ENCODE measurements at places on chromosomes 4 and X.
A peak's percentile ranks its signal among the peaks of the same experiment; 100 is the strongest.

- no peak for DNase-seq
Observed at GRCh38 chr4:151304755-151305154, 20.6 kb downstream of the SH3D19 start.

DNA sequence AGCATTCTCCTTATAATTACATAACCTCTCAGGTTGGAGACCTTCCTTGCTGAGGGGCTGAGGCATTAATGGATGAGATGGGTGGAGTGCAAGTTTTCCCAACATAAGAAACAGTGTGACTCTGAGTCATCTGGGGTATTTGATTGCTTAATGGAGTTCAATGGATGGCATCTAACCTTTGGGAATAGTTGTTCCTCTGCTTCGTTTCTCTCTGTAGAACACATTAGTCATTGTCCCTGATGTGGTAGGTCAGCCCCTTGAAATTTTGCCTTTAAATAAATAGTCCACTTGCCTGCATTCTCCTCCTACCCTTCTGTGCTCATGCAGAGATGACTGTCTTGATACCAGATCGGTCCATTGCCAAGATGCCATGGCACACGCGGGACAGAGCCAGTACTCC, 38.6 kb downstream of the SLITRK2 start:
- no peak for DNase-seq

DNA sequence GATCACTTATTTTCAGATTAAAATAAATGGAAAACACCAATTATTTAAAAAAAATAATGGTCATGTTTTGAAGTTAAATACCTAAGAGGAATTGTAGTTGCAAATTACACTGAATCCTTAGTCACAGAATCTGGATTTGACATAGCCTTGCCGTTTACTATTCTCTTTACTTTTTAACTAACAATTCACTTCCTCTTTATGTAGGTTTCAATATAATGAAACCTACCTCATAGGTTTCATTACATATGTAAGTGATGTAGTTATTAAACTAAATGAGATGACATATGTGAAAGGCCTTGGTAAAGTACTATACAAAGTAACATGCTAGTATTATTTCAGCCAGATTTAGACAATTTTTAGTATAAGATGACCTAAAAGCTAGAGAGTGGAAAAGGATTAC, 6.5 kb downstream of the SPP1 start:
- DNase-seq, result no peak

DNA sequence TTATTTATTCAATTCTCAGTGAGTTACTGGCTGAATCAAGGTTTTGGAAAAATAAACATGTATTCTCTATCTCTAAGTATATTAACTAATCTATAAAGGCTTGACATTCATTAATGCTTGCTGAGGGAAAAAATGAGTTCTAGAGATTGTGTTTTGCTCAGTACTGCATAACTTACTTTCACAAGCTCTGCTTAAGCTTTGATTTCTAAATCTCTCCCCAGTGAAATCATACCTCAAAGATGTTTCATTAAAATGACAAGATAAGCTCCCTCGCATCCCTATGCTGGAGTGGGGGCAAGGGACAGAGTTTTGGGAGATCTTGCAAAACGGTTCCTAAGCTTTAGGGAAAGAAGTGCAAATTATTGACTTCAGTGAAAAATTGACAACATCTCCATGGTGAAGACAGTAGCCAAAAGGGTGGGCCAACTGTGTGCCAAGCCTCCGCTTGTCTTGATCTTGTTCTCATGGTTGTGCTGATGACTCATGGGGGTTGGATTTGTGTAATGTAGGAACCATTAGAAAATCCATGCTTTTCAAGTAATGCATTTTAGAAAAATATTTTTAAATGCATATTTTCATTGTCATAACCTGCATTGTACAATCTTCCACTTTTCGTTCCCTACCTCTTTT, 521.4 kb downstream of the RPA4 start:
- DNase-seq, result no peak

DNA sequence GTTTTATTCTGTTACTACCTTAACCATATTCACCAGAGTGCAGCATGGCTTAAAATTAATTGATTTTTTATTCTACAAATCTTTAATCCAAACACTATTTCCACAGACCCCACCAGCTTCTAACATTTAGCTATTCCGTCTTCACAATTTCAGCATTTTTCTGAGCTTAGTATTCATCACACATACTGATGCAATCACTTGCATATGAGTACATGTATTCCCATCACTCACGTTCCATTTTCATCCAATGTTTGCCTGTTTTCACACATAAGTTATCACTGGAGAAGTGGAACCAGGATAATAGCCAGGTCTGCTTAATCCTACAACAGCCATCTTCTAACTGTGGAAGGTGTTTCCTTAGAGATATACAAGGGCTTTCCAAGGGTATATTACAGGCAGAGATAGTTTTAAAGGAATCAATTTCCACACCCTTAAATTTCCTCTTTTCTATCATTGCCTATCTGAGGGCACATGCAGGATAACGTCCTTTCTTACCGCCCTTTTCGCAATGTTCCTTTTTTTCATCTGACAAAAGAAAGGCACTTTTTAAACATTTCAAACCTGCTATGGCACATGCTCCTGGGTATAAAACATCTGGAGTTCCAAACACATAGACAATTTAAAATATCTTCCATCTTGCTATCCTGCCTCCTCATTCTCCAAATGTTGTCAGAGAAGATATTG, 115.8 kb downstream of the CORIN start:
- DNase-seq, result no peak

DNA sequence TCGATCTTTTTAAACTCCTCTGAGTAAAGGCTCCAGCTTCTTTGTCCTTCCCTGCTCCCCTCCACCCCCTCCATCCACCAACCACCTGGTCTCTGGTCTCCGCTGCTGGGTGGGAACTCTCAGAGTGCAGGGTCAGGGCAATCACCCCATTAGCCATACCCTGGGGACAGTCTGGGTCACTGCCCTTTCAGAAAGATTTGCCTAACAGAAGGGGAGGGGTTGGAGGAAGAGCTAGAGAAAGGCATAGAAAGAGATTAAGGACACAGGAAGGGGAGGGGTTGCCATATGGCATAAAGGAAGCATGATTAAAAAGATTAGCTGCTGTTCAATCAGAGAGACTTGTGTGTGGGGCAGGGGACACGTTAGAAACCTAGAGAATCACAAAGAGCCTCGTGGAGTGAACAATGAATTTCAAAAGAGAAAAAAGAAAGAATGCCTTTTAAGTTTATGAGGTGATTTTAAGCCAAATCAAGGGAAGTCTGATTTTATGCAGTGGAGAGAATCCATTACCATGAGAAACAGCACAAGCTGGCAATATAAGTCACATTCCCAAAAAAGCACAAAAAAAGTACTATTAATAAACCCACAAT, 115.5 kb upstream of the ACSL4 start:
- no peak for DNase-seq

- no peak for DNase-seq
Observed at GRCh38 chrX:14013054-14013453, 16.6 kb downstream of the GEMIN8 start.

GRCh38 chr4:25890571-25891485, 23.2 kb upstream of the SMIM20 start:
- no peak for DNase-seq

GRCh38 chrX:8868906-8869305, 67.7 kb upstream of the FAM9A start:
- peak; percentile 13 for DNase-seq

GRCh38 chrX:44742480-44743155, 101.2 kb upstream of the DUSP21 start:
- no peak for DNase-seq

GRCh38 chr4:115609631-115610030, 496.2 kb upstream of the NDST4 start:
- no peak for DNase-seq

- peak; percentile 15 for DNase-seq
Observed at GRCh38 chr4:140790765-140791164, 34.6 kb upstream of the TBC1D9 start.

DNA sequence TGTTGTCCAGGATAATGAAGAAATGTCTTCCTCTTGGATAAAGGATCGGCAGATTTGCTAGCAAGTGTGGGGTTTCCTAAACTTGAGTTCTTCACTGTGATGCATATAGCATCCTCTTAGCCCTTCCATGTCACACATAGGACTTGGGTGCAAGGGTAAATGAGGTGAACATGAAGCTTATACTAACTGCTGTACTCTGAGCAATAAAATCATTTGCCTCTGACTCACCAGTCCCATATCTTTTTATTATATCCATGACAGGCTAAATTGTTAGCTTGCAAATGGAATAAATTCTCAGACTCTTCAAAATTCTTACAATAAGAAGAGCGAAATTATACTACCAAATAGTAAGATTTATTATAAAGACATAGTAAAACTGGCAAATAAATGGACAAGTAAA, 14.7 kb upstream of the TBC1D1 start:
- DNase-seq, result no peak

DNA sequence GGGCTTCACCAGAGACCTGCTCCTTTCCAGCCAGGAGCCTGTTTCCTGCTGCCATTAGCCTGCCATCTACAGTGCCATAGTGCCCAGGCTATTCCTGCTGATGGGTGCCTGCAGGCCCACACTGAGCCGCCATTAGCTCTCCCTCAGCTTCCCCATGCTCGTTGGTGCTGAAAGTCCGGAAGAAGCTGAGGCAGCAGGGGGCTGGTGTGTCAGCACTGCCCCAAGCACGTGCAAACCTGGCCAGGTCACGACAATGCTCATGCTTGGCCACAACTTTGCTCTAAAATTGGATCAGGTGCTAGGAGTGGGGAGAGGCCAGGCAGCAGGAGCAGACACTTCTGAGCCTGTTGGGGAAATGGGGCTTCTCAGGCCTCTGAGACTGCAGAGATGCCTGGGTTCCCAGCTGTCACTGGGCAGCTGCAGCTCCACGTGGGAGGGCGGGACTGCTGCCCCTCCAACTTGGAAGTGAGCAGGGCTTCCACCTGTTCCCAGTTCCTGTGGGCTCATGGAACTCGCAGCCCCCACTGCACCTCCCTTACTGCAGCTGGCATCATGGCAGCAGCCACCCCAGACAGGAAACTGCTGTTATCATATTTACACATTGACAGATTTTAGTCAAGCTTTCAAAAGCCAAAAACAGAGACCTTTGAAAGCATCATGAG, 913.9 kb downstream of the FSTL5 start:
- no peak for DNase-seq

DNA sequence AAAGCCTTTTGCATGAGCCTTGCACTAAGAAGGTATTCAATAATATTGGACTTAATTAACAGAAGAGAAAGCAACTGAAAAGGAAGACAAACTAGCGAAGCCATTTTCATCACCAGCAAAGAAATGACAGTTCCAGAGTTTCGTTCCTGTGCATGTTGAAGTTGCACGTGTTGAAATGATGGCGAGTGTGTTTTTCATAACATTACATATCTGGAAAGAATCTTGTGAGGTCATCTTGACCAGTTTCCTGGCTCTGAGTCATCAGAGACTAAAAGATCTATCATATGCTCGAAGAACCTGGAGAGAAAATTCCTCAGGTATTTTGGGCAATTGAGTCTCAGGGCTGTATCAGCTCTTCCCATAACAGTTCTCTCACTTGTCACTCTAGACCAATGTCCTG, 106.2 kb upstream of the MAML3 start:
- no peak for DNase-seq

DNA sequence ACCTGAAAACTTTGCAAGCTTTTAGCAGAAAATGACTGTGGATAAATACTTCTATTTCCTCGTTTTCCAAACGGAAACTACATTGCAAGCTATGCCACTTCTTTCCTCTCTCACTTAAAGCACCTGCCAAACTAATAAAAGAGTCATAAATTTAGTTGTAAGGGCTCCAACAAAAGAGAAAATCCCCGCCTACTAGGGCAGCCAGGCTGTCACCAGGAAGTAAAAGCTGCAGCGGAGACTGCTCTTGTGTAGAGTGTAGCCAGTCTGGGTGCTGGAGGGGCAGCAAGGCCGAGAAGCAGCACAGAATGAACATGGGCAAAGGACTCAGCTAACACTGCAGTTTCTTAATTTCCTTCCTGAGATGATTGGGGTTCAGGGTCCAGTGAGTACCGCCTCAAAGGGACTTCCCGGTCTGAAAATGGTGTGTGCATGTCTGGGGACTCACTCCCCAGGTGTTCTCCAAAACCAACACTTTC, 89.3 kb upstream of the MAML3 start:
- no peak for DNase-seq

DNA sequence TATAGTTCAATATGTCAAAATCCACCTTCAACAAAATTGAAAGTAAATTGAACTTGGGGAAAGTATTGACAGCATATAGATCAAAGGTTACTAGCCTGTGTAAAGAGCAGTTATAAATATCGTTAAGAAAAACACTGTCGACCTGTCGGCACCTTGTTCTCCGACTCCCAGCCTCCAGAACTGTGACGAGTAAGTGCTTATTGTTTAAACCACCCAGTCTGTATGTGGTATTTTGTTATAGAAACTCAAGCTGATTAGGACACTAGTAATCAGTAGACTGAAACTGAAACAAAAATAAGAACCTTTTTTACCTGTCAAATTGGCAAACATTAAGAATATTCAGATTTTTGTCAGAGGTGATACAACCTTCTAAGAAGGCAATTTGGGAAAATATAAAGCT, 17.0 kb downstream of the HTT start:
- DNase-seq, result no peak

DNA sequence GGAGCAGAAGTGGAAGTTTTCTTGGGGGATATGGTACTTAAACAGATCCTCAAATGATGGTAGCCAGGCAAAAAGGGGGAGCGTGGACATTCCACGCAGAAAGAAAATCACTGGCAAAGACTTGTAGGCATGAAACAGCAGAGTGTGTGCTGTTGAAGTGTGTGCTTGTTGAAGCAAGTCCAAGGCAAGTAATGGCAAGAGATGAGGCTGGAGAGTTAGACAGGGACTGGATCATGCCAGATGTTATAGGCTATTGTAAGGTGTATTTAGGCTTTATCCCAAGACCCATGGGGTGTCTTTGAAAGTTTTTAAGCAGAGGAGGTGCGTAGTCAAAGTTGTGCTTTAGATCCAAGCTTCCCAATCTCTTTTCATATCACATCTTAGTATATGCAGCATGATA, 124.5 kb downstream of the MBNL3 start:
- DNase-seq, result no peak

DNA sequence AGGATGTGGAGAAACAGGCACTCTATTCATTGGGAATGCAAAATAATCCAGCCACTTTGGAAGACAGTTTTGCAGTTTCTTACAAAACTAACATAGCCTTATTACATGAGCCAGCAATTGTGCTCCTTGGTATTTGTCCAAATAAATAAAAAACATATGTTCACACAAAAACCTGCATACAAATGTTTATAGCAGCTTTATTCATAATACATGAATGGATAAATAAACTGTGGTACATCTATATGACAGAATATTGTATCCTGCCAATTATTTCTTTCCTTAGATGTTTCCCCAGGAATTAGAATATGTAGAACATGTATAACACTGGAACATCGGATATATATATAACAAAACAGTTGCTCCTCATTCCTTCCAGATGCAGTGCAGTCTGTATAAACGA, 57.7 kb upstream of the VEGFC start:
- no peak for DNase-seq
